ENCODE measurements at places on chromosomes 7 and 10.

GRCh38 chr10:112724404-112724991, 225.5 kb upstream of the TCF7L2 start:
- DNase-seq, result no peak

DNA sequence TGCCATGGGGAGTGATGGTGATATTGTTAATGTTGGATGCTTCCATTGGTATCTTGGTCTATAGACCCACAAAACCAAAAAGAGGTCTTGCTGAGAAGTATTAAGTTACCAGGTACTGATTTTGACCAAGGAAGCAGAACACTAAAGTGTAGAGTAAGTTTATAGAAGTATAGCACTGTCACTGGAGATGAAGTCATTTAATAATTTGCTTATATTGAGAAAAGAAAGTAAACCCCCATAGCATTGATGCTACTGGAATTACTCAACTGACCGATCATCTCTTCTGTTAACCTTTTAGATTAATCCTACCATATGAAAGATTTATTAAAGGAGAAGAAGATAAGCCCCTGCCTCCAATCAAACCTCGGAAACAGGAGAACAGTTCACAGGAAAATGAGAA, 183.2 kb downstream of the RTKN2 start:
- no peak for DNase-seq

DNA sequence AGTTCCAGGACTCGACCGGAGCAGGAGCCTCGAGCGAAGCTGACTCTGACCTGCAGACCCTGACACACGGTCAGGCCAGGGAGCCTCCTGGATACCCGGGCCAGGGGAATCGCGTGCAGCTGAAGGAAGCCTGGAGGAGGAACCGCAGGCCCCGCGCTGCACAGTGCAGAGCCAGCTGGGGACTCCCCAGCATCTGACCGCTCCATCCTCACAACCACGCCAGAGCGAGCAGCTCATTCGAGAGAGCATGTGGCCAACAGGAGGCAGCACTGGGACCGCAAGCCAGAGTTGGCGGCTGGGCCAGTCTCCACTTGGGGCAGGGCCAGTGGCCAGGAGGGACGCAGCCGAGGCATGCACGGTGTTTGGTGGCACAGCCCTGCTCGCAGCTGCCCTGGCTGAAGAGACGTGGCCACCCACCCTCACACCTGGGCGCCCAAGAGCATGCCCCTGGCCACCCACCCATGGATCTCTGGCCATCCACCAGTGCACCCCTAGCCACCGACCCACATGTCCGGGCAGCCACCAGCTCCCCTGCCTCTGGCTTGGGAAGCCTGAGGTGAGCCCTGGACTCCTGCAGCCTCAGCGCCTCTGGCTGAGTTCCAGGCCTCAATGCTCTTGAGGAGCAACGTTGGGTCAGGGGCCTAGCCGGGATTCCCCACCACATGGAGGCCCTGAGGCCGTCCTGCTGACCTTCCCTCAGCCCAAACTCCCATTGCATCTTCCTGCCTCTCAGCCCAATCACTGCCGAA, 213.9 kb downstream of the ELFN1 start:
- no peak for DNase-seq

- no peak for DNase-seq
Measured at GRCh38 chr7:90520484-90520883, 51.0 kb downstream of the PTTG1IP2 start.

GRCh38 chr7:116617878-116618277, 54.1 kb upstream of the MET start:
- no peak for DNase-seq

- DNase-seq, result no peak
Measured at GRCh38 chr10:133162178-133162909, 2.3 kb downstream of the KNDC1 start.

DNA sequence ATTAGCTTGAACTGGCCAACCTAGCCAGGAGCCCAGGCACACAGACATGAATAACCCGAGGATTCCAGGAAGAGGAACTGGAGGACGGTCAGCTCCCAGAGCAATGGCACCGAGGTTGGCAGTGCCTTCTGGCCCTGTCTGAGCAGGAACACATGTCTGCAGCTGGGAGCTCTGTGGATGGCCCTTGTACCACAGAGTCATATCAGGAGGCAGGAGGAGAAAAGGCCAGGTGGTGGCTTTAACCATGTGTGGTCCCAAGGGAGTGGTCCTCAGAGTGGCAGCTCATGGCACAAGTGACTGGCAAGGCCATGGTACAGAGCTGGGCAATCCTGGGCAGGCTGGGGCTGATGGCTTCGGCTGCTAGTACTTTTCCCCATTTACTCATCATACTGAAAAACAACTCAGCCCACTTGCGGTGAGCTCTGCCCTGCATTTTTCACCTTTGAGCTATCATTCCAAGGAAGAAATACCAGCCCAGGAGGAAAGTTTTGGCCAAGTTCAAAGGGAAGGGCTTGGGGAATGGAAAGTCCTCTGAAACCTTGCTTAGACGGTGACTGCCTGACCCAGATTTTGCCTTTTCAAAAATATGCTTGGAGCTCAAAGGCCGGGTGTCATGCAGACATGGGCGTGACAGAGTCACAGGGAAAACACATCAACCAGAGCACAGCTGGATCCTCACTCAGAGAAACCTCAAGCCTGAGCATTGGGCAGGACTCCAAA, 25.7 kb upstream of the LOXL4 start:
- DNase-seq, result no peak

- no peak for DNase-seq
Measured at GRCh38 chr7:155886391-155887173, 74.3 kb upstream of the SHH start.

- DNase-seq, result no peak
Measured at GRCh38 chr10:42790835-42791234, 8.2 kb downstream of the BMS1 start.

- no peak for DNase-seq
Measured at GRCh38 chr7:610531-611280, 91.1 kb upstream of the PDGFA start.

GRCh38 chr7:32574626-32575025, 79.3 kb downstream of the AVL9 start:
- DNase-seq, result no peak

GRCh38 chr7:101572156-101572555, 56.9 kb downstream of the MYL10 start:
- DNase-seq, result no peak

DNA sequence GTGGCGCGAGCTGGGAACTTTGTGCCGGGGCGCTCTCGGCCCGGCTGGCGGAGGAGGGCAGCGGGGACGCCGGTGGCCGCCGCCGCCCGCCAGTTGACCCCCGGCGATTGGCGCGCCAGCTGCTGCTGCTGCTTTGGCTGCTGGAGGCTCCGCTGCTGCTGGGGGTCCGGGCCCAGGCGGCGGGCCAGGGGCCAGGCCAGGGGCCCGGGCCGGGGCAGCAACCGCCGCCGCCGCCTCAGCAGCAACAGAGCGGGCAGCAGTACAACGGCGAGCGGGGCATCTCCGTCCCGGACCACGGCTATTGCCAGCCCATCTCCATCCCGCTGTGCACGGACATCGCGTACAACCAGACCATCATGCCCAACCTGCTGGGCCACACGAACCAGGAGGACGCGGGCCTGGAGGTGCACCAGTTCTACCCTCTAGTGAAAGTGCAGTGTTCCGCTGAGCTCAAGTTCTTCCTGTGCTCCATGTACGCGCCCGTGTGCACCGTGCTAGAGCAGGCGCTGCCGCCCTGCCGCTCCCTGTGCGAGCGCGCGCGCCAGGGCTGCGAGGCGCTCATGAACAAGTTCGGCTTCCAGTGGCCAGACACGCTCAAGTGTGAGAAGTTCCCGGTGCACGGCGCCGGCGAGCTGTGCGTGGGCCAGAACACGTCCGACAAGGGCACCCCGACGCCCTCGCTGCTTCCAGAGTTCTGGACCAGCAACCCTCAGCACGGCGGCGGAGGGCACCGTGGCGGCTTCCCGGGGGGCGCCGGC, 870 bp downstream of the FZD1 start:
- DNase-seq, result peak; percentile 71

GRCh38 chr7:132030086-132030568, 473.7 kb upstream of the PODXL start:
- DNase-seq, result peak; percentile 55

DNA sequence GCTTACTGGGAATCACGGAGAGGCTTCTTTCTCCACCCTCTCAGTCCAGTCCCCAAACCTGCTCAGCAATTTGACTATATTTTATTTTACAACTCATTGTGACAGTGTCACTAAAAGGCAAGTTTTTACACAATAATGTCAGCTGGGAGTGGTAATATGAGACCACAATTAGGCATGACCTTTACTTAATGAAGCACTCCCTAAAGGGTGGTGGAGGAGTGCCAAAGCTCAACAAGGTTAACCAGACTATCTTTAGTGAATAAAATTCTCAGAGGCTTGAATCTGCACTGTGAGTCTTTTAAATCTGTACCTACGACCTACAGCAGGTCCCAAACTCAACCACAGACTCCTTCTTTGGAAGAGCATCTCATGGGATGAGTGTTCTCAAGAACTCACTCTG, 215.6 kb downstream of the TAX1BP1 start:
- DNase-seq, result no peak

DNA sequence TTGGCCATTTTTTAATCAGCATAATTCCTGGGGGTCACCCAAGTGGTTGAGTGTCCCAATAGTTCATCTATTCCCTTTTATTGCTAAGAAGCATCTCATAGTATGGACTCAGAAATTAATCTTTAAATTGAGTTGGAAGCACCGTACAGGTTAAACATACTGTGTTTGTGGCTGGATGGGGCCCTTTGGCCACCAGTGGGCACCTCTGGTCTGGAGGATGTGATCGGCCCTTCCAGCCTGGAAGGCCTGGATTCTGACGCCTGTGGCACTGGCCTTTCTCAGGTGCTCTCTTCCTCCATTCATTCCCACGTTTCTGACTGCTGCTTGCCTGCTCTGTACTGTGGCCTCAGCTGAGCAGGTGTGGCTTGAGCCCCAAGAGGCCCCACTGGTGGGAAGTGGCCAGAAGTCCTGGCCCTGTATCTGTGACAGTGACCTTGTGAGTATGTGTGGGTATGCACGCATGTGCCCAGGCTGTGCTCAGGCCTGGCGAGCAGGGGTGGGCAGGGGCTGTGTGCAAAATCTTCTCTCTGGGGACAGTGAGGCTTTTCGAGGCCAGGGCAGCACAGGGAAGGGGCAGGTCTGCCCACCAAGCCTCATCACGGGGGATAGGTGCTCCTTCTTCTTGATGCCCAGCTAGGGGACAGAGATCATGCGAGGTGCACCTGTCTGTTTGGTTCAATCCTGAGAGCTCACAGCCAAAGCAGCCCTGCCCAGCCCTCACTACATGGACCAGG, 30.1 kb downstream of the LDB3 start:
- no peak for DNase-seq

DNA sequence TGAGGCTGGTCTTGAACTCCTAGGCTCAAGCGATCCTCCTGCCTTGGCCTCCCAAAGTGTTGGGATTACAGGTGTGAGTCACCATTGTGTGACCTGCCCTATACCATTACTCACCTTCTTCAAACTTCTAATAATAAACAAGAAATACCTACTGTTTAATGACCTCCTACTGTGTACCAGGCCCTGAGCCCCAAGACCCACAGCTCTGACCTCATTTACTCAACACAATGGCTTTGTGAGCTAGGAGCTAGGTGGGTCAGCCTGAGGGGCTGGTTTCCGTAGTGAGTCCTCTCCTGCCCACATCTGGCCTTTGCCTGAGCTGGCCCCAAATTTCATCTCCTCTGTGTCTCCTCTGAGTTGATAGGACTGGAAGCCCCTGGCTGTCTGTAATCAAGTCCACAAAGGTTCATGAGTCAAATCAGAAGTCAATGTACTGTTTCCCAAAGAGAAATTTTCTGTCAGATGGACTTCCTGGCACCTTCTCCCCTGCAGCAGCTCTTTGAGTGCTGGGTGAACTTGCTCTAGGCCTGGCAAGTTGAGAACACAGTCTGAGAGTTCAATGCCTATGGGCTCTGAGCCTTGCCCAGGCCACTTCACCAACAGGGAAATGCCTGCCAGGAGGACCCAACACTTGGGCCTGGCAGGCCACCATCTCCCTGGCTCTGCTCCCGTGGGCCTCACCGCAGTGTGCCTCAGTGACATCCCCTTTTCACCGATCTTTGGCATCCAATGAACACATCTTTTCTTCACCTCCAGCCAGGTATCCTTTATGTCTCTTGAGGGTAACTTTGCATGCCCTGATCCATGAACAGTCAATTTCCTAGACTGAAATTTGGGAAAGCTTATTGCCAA, 24.0 kb downstream of the NEURL1 start:
- DNase-seq, result peak; percentile 11

DNA sequence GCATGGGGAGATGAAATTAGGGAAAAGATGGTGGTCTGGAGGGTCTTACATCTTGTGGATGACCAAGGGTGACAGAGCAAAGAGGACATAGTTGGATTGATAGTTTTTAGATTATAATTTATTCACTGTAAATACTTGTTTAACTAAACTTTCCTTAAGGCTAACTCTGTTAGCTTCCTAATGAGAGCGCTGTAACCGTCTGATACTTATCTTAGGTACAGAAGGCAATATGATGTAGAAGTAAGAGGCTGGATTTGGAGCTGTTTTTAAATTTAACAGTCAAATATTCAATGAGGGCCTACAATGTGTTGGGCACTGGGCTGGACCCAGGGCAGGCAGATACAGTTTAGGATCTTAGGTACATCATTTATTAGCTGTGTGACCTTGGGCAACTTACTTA, 36.0 kb downstream of the PRKAR2B start:
- DNase-seq, result no peak

GRCh38 chr7:99143521-99143852, 421 bp downstream of the SMURF1 start:
- no peak for DNase-seq
